ENCODE measurements at places on chromosomes 12 and 14.

GRCh38 chr14:20177433-20177974 lies 13.2 kb upstream of the OR11G2 start:
- no peak for DNase-seq

GRCh38 chr12:118611770-118612169 lies 235.4 kb downstream of the SUDS3 start:
- DNase-seq: no peak

DNA sequence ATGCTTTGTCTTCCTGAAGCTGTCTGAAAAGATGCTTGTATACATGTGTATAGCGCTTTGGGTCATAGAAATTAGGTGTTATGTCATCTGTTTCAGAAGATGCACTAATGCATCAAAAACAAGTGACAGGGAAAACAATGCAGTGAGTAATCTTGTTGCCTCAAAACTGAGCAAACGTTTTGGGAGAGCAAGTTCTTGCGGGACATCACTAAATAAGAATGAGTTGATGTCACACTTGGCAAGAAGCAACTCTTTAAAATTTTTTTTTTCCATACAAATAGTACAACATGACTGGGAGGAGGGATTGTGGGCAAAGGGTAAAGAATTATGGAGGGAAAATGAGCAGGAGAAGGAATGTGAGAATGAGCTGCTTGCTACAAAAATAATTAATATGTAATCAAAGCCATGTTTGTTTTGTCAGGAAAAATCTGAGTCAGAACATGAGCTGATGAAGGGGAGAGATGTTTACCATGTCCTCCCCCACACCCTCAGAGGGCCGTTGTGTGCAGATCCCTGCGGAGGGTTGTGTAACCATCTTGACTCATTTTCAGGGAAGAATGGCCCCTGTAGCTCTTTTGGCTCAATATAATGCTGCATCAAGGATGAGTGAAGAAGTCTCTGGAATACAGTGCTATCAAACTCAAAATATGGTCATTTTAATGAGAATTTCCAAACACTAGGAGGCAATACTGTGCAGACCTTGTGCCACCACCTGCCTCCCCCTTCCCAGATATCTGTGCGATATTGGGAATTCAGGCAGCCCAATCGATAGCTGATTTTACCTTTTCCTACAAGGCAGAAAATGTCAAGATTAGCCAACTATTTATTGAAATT lies 41.4 kb downstream of the BORCS5 start:
- no peak for DNase-seq

- DNase-seq: no peak
Measured at GRCh38 chr14:38217553-38217952, 9.8 kb downstream of the SSTR1 start.

GRCh38 chr12:9718968-9719367 lies 13.9 kb downstream of the CLECL1 start:
- DNase-seq: no peak

GRCh38 chr12:71415336-71416231 lies 24.0 kb upstream of the LGR5 start:
- DNase-seq: no peak

DNA sequence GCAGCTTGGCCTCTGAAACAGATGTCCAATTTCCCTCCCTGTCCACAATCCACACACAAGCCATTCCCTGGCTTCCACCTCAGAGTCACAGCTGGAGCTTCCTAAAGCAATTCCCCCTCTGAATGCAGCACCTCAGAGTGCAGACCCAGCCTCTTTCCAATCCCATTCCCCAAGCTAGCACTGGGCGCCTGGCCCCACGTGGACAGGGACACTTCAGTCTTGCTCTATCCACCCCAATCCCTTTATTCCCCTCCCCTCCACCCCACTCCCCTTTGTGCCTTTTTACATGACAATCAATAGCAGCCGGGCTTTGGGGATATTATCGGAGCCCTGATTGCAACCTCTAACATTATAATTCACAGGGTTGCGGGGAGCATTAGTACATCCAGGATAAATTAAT lies 292.6 kb downstream of the TTC8 start:
- no peak for DNase-seq

- DNase-seq: no peak
Measured at GRCh38 chr12:90234472-90234871, 525.8 kb upstream of the ATP2B1 start.

DNA sequence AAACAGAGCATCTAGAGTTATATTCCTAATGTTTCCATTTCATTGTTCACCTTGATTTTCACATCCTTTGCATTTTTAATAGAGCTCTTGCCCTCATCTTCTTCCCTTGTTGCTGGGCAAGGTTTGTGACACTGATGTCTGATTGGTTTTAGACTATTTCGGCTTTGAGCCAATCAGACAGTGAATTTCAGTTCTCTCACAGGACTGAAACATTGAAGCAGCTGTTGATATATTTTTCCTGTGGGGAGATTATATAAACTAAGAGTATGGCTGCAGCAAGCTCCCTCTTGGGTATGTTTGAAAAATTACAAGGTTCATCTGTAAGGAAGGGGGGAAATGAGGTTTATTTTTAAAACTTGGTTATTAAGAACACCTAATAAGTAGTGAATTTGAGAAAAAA lies 51.2 kb downstream of the ATF7IP start:
- DNase-seq: no peak

DNA sequence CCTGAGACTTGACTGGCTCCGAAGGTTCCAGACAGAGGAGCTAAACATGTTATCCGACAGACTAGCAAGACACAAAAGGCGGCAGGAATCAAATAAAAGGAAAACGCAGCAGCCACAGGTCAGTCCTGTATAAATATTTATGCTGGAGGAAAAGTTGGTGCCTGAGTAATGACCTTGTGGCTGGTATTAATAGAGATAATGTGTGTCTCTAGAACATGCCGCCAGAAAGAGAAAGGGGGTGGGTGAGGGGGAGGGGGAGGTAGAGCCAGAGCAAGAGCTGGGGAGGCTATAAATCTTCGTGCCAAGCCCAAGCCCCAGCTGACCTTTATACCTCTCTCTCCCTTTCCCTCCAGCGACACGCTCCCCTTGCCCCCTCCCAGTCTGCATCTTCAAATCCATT lies 590.4 kb downstream of the MED13L start:
- no peak for DNase-seq

DNA sequence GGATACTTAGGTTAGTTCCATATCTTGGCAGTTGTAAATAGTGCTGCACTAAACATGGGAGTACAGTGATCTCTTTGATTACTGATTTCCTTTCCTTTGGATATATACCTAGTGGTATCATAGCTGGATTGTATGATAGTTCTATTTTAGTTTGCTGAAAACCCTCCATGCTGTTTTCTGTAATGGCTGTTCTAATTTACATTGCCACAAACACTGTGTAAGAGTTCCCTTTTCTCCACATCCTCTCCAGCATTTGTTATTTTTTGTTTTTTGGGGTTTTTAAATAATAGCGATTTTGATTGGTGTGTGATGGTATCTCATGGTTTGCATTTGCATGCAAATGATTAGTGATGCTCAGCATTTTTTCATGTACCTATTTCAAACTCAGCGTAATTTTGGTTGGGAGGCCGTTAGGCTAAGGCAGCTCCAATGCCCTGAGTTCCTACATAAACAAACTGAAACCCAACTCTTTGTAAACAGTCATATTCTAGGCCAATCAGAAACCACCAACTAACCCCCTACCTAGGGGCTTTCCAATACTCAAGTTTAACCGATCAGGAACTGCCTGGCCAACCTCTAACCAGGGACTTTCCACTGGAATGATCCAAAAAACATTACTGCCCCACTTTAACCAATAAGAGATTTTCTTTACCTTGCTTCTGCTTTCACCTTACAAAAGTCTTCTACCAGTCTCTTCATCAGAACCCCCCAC lies 171.6 kb downstream of the FBXL14 start:
- no peak for DNase-seq

GRCh38 chr12:115013236-115013981 lies 329.4 kb upstream of the TBX3 start:
- DNase-seq: peak; percentile 70

DNA sequence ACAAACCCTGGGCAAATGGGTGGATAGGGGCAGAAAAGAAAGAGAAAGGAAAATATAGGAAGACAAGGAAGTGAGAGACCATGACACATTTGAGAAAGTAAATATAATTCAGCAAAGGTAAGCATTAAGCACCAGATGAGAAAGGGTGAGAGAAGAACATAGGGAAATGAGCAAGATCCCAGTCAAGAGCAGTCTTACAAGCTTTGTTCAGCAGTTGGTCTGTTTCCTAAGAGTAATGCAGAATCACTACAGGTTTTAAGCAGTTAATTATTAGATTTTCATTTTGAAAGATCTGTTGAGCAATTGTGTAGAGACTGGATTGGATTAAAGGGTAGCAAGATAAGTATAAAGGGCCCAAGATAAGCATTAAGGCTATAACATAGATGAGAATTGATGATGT lies 146.3 kb downstream of the PLCZ1 start:
- no peak for DNase-seq

- DNase-seq: no peak
Measured at GRCh38 chr14:32049361-32050088, 27.6 kb upstream of the ARHGAP5 start.

GRCh38 chr14:33810308-33810707 lies 140.6 kb downstream of the EGLN3 start:
- no peak for DNase-seq

GRCh38 chr12:96457191-96457930 lies 32.0 kb upstream of the CFAP54 start:
- DNase-seq: no peak

DNA sequence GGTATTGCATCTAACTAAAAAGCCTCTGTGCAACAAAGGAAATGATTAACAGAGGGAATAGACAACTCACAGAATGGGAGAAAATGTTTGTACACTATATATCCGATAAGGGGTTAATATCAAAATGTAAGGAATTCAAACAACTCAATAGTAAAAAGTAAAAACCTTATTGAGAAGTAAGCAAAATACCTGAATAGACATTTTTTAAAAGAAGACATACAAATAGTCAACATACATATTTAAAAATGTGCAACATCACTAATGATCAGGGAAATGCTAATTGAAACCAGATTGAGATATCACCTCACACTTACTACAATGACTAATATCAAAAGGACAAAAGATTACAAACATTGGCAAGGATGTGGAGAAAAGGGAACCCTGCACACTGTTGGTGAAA lies 31.9 kb upstream of the LGR5 start:
- DNase-seq: no peak

GRCh38 chr12:65929641-65930040 lies 105.4 kb downstream of the HMGA2 start:
- DNase-seq: no peak

GRCh38 chr12:119673634-119674033 lies 5.7 kb downstream of the PRKAB1 start:
- DNase-seq: no peak

DNA sequence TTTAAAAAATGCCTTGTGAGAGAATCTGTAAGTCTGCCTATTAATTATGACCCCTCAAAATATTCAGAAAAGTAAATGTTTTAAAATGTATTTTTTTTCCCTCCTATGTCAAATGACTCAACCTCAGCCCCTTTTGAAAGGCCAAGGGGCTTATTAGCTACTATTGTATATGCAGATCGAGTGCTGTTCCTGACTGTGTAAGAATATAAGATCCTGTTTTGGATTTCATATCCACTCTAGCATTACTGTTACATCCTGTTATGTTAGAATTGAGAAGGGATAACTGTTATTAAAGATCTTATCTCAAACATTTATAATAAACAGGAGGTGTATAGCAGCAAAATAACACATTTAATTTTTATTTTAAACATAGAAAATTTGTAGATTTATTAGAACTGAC lies 46.6 kb upstream of the TPH2 start:
- DNase-seq: no peak

DNA sequence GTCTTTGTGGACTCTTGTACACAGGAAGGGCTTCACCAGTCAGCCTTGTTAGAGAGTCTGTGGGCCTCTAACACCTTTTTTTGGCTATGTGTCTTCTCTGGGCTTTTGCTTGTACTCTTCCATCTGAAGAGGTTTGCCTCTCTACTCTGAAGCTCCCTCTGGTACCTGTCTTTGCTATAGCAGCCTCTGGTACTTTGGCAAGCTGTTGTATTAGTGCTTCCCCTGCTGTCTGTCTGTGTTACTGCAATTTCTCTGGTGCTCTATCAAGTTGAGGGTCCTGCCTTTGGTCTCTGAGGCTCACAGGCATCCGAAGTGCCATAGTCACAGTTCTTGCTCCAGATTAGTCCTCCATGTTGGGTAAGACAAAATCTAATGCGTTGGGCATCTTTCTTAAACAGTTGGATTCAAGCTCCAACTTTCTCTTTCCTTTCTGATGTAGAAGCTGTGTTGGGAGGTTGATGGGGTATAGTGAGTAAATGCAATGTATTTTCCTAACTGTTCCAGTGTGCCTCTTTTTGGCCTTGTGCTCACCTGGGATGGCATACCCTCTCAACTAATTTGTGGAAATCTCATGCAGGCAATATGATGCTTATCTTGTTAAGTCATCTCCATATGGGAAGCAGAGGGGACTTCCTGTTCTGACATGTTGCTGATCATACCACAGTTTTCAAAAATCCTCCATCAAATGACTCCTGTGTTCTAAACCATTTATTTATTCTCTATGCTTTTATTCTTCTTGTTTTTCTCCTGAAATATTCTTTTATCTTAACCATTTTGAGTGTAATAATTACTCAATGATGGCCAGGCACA lies 88.8 kb downstream of the ATF7IP start:
- peak; percentile 43 for DNase-seq

- DNase-seq: no peak
Measured at GRCh38 chr14:93309427-93309966, 23.3 kb downstream of the BTBD7 start.

DNA sequence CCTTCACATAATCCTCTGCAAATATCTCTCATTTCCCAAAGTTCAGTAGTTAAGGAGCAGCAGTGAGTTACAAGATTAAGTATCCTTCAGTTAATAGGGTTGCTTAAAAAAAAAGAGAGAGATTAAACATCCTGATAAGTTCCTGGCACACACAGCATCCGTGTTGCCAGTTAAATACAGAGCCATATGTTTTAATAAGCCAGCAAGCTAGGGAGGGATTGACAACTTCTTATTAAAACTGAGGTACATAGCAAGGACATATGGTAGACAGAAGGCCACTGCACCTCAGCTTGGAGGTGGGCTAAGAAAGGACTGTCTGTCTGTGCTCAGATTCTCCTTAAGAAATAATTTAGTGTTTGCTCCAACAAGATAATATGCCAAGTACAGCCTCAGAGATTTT lies 9.6 kb upstream of the TMEM30B start:
- DNase-seq: no peak

GRCh38 chr14:49893309-49894213 lies 679 bp downstream of the ARF6 start:
- no peak for DNase-seq

- DNase-seq: no peak
Measured at GRCh38 chr14:56543436-56543835, 36.2 kb upstream of the TMEM260 start.

DNA sequence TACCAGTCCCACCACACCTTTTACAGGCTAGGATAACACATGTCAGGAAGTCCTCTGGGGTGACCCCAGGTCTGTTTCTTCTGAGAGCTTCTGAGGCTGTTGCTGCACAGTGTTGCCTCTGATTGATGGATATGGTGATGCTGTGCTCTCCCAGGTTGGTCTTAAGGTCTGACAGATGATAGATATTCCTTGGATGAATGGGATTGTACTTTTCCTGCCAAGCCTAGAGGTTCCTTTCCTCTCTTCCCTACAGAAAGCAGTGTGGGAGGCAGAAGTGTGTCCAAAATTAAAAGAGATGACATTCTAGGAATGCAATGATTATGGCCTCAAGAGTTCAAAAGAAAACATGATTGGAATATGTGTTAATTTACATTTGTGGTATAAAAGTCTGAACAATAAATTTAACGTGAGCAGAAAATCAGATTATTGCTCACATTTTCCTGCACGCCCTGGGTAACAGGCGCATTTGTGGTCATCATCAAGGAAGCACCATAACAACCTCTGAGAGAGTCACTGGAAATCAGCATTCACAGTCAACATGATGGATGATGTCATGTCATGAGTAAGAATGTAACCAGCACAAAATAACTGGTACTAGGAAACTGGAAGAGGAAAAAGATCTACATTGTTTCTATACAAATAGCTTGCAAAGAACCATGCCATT lies 73.7 kb downstream of the BBS10 start:
- no peak for DNase-seq
